ENCODE measurements at places on chromosomes 2 and 18. TPM values are rescaled to one million over a fixed set of nuclear protein-coding genes. Genes with fewer than 3 reads are reported as not detected.

- no peak for DNase-seq
Measured at GRCh38 chr2:189222468-189223105, 43.0 kb upstream of the COL5A2 start.

DNA sequence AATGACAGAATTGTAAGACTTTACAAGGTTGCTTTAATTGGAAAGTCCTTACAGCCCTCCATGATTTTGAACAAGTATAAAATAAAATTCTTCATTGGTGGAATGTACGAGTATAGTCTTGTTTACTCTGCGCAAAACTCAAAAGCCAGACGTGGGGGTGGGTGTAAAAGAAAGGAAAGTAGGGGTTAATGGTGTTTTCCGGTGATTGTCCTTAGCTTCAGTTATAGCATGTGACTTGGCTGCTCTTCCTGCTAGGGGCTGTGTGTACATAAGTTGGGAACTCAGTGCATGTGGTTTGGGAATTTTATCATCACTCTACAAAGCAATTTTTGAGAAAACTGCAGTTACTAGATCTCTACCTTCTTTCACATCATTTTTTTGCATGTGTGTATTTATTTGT lies 82.4 kb upstream of the CAVIN2 start:
- no peak for DNase-seq

DNA sequence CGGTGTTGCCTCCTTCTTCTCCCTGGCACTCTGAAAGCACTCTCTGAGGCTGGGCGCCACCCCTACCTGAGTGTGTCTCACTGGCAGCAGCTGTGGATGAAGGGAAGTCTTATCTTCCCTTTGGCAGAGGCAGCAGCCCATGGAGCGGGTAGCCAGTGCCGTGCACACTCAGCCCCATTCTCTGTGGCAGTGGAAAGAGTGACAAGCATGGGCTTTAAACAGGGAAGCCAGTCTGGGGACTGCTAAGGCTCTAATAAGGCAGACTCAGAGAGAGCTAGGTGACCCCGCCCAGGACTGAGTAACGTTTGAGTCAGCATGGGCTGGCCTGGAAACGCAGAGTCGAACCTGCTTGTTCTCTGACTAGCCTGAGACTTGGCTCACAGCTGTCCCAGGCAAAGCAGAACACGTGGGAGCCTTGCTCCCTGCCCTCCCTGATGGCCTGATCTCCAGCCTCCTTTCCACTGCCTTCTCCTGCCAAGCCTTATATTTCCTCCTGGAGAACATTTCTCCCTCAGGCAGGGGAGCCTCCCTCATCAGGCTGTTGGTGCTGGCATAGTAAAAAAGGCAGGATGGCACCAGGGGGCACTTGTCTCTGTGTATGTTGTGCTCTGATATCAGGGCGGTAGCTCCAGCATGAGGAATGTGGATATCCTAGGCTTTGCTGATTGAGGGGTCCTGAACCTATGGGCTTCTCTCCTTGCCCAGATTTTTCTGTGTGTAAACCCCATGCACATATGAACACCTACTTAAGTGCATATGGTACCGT lies 93.9 kb upstream of the LGALSL start:
- DNase-seq = no peak

The ALK gene
- polyA plus RNA-seq = 0.55 TPM

DNA sequence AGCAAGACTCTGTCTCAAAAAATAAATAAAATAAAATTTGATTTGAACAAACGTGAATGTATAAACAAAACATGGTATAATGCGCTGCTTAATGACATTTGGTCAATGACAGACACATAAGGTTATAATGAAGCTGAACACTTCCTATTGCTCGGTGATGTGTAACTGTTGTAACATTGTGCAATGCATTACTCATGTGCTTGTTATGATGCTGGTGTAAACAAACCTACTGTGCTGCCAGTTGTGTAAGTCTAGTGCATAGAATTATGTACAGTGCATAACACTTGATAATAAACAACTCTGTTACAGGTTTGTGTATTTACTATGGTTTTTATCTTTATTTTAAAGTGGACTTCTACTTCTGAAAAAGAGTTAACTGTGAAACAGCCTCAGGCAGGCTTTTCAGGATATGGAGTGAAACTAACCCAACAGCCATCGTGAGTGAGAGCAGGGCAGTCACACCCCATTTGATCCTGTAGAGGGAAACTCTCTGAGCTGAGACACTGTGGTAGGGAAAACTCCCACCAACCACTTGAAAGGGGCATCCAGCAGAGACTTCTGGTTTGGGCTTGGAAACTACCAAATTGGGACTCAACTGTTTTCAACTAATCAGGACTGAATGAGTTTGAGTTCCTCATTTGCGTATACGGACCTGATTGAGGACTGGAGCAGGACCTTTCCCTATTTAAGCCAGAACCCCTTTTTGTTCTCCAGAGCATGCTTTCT lies 8.7 kb upstream of the RPRD1A start:
- no peak for DNase-seq

DNA sequence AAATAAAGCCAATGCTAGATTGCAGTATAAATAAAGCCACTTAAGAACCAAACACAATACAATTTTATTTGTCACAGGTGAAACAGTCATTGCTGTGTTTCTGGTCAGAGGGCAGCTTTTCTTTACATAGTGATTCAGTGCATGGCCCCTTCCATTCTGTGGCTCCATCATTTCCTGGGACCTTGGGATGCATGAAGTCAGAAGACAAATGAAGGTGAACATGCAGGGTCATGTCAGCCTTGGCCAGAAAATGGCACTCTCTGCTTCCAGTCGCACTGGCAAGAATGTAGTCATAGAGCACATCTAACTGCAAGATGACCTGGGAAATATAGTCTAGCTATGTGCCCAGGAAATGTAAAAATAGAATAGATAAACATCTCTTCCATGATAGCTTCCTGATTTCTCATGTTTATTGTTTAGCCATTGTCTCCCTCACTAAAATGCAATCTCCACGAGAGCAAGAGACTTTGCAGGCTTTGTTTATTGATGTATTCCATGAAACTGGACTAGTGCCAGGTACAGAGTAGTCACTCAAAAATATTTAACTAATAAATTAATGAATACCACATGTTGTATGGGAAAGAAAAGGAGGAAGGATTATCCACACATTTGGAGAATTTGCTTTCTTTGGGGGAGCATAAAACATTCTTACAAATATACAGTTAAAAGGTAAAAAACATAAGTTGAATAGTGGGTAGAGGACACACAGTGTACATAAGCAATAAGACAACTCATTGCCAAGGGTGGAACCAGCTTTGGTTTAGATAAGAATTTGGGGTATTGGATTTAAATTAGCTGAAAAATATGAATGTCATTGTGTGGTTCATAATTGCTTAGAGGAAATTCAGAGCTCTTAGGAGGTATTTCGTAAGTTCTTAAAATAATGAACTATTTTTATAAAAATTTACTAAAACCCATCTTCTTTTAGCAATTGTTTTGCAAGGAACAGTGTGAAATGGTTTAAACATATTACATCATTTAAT lies 343.8 kb downstream of the PID1 start:
- DNase-seq = no peak

The CXCR2 gene
- not detected for polyA plus RNA-seq

DNA sequence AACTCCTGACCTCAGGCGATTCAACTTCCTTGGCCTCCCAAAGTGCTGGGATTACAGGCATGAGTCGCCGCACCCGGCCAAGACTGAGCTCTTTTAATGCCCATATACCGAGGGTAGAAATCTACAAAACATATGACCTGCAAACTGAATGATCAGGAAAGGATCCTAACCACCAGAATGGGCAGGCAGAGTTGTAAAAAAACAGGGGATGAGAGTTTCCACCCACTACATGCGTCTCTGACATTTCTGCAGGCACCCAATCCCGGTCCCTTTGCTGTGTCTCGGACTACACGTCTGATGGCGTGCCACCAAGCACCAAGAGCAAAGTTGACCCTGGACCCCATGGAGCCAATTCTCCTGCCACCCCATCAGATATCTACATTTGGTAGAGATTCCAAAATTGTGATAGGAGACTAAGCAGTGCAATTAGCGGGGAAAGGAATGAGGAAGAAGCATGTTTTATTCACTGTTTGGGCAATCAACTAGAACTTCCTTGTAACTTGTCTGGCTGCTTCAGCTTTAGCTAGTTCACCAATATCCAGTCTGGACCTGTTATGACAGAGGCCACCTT lies 74.1 kb downstream of the ATP8B1 start:
- no peak for DNase-seq

GRCh38 chr2:184425083-184425482 lies 173.2 kb upstream of the ZNF804A start:
- DNase-seq = no peak

The CRYGC gene
- 0.31 TPM for polyA plus RNA-seq

- DNase-seq = no peak
Measured at GRCh38 chr18:363301-364085, 95.6 kb upstream of the THOC1 start.

DNA sequence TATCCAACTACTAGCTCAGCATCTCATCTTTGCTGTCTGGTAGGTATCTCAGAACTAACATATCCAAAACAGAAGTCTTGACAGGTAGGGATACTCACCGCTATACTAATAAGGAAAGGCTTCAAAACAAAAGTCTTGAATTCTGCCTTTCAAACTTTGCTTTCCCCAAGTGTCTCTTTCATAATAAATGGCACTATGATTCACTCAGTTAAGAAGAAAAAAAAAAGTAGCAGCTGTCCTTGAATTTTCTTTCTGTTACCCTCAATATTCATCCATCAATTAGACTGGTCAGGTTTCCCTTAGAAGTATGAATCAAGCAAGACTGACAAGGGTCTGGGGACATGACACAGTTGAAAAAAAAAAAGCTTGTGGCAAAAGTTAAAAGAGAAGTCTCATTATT lies 175.1 kb downstream of the GULP1 start:
- DNase-seq = no peak

The GREB1L gene
- under 0.01 TPM for polyA plus RNA-seq

DNA sequence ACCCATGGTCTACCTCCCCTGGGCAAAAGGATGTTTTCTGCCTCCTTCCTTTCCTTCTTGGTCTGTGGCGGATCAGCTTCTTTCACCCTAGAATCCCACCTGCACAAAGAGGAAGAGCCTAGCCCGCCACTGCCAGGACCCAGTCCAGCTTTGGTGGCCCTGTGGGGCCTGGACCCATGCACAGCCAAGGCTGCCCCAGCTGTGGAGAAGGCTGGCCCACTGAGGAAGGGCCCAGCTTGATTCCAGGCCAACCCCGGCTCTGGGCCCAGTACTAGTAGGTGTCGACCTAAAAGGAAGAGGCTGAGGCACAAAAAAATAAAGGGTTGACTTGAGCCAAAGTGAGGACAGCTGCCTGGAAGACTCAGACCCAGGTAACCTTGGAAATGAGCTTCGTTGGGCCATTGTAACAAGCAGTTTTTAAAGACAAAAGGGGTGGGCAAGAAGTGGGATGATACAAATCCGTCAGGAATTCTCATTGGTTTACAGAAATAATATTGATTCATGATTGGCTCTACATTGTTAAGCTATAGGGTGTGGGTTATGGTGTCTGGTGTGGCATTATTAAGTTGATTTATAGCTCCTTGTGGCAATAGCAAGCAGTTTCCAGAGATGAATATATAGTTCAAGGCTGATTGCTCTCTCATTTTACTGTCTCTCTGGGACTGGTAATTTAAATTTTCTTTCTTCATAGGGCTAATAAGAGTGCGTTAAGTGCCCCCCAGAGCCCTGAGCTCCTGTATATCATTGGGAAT lies 29.8 kb upstream of the MAL start:
- DNase-seq = no peak

GRCh38 chr2:74935975-74936391 lies 22.5 kb upstream of the POLE4 start:
- DNase-seq = no peak

All from SK-N-SH (cell line).